Central memory CD8-positive, alpha-beta T cell (primary cell): ENCODE measurements at places on chromosomes 2 and 18.

DNA sequence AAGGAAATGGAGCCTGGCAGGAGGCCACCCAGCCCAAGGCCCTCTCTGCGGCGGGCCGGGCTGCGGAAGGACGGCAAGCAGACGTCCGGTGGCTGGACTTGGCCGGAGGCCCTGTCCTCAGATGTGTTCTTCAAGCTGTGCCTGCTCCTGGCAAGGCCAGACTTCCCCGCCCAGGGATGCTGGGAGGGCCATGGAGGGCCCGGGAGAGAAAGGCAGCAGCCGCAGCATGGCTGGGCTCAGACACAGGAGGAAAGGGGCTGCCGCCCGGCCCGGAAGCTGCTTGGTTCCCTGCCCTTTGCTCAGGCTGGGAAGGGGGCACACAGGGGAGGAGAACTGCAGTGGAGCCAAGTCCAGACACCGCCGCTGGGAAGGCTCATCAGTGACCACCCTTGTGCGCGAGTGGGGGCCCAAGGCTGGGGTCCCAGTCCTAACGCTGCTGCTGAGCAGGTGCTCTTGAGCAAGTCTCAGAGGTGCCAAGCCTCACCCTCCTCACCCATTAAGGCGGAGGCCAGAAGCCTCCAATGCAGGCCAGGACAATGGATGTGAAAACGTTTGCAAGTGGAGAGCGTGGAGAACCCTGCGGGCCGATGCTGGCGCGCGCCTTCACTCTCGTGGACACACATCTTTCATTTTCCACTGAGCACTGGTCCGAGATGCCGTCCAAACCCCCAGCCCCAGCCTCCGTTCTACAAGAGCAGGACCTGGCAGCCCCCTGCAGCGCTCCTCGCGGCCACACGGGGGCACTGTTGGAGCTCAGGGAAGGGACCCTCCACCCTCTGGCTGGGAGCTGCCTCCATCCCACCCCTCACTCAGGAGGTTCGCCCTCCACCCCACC lies 7.9 kb downstream of the CROCC2 start:
- peak; percentile 42 for DNase-seq
- no peaks in the 10 kb centered on the region for H3K4me1 ChIP-seq
- H3K27ac ChIP-seq, result no peak overlapping the region
- no peak overlapping the region for H3K4me3 ChIP-seq
- peaks cover 1% of the 10 kb centered on the region for H3K36me3 ChIP-seq

DNA sequence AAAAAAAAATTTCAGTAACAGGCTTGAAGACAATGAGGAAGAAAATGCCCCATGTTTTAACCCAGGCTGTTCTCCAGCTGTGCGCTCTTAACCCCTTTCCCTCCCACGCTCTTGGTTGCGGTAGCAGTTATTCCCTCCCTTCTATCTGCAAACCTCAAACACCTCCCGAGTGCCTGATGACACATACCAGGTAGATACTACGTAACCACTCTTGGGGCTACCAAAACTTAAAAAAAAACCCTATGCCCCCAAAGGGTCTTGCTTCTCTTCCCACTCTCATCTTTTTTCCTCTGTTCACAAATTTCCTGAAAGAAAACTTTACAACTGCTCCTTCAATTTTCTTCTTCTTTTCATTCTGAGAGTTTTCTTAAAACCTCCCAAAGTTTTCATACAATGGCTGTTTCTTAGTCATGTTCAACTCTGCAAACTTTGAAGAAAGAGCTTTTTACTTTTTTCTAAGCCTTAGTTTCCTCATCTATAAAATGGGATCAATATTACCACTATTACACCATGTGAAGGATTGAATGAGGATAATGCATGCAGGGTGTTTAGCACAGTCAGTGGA lies 4.9 kb upstream of the DRC1 start:
- no peaks in the 10 kb centered on the region for H3K27me3 ChIP-seq
- no peak overlapping the region for H3K4me3 ChIP-seq
- H3K36me3 ChIP-seq, result peaks cover 5% of the 10 kb centered on the region
- H3K27ac ChIP-seq, result peak overlapping the region; percentile 60
- no peaks in the 10 kb centered on the region for H3K4me1 ChIP-seq
- DNase-seq, result no peak

DNA sequence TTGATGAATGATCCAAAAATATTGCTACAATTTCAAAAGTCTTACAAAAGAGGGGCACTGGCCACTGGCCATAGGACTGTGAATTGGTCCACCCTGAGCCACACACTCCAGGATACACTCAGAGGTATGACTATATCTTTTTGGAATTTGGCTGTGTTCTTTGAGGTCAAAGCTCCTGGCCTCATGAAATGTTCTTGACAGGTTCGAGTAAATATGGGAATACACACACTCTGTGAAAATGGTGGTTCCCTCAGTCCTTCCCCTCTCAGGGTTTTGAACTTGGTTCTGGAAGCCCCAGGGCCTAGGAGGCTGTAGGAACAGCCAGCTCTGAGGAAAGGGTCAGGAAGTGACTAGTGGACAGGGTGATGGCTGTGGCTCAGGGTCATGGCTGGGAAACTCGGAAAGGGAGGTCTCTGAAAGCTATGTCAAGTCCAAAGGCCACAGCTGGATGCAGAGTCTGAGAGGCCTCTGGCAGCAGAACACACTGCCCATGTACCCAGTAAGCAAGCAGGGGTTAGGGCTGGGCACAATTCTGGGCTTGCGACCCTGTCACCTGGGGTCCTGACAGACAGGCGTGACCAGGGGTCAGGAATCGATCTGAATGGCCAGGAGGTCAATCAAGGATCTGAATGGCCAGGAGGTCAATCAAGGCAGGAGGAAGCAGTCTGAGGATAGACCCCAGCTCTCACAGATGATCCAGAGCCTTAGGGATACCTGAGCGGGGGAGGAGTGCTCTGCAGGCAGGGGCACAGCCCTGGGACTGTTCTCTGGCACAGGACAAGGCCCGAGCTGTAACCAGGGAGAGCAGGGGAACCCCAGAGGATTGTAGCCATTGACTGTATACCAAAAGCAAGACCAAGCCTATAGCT lies 223.4 kb upstream of the SMAD2 start:
- peaks cover 35% of the 10 kb centered on the region for H3K27me3 ChIP-seq
- DNase-seq, result no peak
- H3K4me1 ChIP-seq, result no peaks in the 10 kb centered on the region
- H3K4me3 ChIP-seq, result no peak overlapping the region

DNA sequence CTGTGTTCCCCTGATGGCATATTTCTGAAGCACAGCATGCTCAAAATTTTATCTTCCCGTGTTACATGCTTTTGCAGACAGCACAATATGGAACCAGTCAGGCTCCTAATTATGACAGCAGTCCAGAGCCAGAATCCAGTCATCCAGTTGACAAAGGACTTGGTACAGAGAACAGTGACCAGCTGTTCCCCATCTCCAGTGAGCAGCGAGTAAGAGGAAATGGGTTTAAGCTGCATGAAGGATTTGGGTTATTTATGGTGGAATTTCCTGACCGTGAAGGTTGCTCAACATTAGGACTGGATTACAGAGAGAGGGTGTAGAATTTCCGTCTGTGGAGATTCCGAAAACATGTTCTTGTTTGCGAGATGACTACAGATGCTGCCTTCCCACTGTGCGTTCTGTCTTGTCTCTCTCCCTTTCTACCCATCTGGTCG lies 24.4 kb downstream of the SGPP2 start:
- H3K4me1 ChIP-seq, result no peaks in the 10 kb centered on the region
- no peaks in the 10 kb centered on the region for H3K27me3 ChIP-seq
- no peak overlapping the region for H3K4me3 ChIP-seq

DNA sequence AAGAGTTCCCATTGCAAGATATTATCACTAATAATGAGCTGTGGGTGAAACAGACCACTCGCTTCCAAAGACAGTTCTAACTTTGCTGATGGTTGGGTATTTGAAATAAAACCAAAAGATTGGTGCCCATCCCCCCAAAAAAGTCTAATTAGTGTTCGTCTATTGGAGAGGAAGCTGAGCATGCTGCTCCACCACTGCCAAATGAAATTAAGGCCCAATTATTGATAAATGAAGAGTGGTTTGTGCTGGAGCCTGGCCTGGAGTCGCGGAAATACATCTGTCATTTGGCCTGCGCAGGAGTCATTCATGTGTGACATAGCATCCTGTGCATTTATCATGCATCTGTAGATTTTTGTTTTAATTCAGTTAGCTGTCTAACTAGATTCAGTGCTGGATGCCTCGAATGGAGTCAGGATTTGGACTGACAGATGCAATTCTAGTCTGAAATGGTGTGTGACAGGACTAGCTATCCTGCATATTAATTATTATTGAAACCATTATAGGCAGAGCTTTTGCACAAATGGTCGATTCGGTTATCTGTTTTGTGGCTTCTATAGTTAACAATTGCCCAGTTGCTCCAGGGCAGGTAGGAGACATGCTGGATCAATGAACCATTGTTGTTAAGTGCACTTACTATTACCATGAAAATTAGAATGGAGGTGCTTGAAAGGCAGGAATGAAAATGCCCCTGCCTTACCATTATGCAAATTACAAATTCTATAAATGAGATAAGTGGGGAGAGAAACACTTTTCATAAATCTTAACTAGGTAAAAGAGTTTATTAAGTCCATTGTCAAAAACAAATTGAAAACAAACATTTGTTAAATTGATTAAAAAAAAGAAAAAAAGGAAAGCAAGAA lies 450.4 kb upstream of the TCF4 start:
- H3K36me3 ChIP-seq, result no peaks in the 10 kb centered on the region
- H3K4me3 ChIP-seq, result no peak overlapping the region
- H3K27me3 ChIP-seq, result no peaks in the 10 kb centered on the region

GRCh38 chr2:101516823-101517690 lies 42.1 kb upstream of the RFX8 start:
- H3K27me3 ChIP-seq, result peaks cover 22% of the 10 kb centered on the region
- H3K27ac ChIP-seq, result no peak overlapping the region
- DNase-seq, result no peak
- H3K36me3 ChIP-seq, result no peaks in the 10 kb centered on the region
- H3K4me3 ChIP-seq, result no peak overlapping the region
- H3K4me1 ChIP-seq, result peaks cover 6% of the 10 kb centered on the region
